Stimulated activated CD8-positive, alpha-beta memory T cell treated with anti-CD3 and anti-CD28 coated beads, Interleukin-4, amount 100 ng/mL, for 48 hours (primary cell): ENCODE measurements at places on chromosomes 6 and 20.

DNA sequence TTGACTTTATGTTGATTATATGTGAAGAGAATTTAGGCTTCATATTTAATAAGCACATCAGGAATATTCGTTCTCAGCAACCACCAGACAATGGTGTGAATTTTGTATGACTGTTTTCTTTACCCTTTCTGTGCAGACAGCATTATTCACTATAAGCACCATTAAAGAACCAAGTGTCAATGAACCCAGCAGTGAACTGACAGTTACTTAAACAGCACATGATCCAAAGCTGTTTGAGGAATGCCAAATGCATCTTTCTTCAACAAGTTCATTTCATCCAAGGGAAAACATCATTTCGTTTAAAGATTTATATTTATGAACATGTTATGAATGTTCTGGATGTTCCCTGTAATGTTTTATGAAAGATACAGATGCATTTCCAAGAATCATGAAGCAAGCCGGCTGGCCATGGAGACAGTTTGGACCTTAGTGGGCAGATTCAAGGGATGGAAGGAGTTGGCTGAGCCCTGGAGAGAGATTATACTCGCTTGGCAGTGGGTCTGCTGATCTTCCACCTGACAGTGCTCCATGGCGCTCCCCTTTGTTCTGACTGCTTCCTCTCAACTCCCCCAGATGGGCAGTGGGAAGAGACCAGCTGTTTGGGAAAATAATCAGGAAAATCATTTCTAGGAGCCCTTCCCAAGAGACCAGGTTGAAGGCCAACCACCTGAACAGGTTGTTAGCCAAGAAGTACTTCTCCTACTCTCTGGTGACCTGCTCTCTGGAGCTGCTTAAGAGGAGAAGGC lies 326.0 kb upstream of the RSPO3 start:
- no peak for DNase-seq

GRCh38 chr6:74071214-74071613 lies 375.2 kb downstream of the CD109 start:
- no peak for DNase-seq

DNA sequence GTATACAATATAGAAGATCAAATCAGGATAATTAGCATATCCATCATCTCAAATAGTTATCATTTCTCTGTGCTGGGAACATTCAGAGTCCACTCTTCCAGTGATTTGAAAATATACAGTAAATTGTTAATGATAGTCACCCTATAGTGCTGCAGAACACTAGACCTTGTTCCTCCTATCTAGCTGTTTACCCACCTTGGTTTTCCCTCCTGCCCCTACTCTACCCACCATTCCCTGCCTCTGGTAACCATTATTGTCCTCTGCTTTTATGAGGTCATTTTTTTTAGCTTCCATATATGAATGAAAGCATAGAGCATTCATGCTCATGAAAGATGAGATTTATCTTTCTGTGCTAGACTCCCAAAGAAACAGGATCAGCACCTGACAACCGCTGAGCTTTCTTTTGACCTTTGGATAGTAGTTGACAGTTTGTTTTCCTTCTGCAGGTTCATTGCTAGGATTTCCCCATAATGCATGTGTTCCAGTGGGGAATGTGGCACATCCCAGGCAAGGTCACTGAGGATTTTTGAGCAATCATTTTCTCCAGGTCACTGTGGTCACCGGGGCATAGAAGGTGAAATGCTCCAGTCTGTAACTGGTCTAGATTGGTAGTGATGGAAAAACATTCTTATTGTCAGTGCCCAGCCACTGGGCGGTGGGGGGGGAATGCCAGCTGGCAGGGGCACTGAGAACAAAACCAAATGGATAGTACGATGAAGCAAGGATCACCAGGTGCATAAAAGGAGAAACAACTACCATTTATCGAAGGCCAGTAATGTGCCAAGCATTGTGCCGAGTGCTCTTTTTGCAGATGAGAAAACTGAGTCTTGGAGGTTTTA lies 33.6 kb upstream of the BCAS1 start:
- DNase-seq: no peak

DNA sequence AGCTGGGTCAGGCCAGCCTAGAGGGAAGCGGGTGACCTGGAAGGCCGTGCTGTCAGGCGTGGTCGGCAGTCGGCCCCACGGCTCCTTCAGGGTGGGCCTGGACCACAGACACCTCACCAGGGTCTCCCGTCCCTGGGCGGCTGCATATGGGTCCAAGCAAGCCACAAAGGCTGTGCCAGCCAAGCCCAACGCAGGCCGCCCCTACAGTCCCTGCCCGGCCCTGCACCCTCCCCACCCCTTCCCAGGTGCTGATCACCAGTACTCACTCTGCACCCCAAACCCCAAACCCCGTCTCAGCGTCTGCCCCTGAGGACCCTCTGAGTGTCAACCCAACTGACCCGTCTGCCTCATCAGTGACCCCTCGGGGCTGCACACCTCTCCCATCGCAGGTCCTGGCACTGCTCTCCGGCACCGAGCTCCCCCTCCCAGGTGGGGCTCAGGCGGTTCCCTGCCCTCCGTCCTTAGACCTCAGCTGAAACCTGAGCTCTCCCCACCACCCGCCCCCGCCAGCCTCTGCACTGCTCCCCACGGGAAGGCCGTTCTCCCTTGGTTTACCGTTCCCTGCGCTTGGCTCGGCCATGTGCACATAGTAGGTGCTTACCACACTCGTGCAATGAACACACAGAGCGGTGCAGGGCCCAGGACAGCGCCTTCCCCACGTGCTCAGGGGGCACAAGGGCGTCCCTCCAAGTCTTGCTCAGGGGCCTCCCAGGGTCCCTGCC lies 1.5 kb upstream of the PPDPF start:
- DNase-seq: no peak

- no peak for DNase-seq
Measured at GRCh38 chr6:14964556-14965270, 281.2 kb upstream of the JARID2 start.

- DNase-seq: no peak
Measured at GRCh38 chr6:136659991-136660499, 109.8 kb upstream of the MAP7 start.

GRCh38 chr20:64186071-64186598 lies 21.9 kb downstream of the MYT1 start:
- no peak for DNase-seq

DNA sequence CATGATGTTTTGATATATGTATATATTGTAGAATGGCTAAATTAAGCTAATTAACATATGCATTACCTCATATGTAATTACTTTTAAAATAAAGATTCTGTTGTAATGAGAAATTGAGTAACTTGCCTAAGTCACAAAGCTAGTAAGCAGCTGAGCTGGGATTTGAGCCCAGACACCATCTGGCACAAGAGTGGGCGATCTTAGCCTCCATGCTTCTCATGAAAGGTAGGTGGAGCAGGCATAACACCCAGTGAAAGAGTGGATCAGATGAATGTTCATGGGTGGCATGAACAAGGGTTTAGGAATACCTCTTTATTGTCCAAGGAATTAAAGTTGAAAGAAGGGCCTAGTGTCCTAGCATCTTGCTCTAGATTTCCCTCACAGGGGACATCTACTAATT lies 365.4 kb downstream of the TFAP2B start:
- no peak for DNase-seq

DNA sequence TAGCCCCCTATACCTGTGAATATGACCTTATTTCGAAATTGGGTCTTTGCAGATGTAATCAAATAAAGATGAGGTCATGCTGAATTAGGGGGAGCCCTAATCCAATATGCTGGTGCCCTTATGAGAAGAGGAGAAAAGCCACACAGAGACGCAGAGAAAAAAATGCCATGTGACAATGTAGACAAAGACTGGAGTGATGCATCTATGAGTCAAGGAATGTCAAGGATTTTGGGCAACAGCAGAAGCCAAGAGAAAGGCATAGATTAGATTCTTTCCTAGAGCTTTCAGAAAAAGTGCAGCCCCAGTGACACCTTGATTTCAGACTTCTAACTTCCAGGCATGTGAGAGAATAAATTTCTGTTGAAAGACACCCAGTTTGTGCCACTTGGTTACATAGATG lies 47.4 kb upstream of the HS3ST5 start:
- DNase-seq: no peak

DNA sequence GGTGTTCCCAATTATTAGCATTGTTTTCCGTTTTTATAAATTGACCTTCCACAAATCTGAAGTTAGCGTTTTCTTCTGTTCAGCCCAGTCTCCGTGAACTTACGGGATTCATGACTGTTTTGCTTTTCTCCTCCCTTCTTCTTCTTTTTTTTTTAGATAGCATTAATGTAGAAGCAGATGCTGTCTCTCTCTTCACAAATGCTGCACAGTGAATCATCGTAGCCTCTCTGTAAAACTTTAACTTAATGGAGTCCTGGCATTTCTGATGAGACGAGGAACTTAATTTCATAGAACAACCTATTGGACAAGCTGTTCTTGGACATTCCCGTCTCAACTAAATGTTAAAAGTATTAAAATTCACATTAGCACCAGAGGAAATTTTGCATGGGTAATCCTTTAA lies 138.0 kb upstream of the EEF1E1 start:
- DNase-seq: no peak

DNA sequence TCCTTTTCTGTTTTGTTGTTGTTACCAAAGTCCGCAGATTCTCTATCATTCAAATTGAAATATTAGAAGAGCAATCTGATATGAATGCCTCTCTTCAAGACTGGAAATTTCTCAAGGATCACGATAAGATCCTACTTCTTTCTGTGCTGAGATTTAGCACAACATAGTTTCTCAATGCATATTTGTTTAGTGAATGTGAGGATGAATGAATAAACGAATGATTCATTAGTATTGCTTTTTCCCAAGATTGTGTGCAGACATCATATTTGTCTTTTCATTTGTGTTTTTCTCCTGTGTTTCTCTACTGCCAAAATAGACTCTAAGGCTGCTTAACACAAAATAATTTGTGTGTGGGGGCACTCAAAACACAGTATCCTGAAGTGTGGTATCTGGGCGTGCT lies 862.7 kb upstream of the MAP3K7 start:
- DNase-seq: no peak

GRCh38 chr6:2215342-2215741 lies 30.1 kb downstream of the GMDS start:
- no peak for DNase-seq

GRCh38 chr20:7375905-7376304 lies 564.4 kb downstream of the HAO1 start:
- no peak for DNase-seq

DNA sequence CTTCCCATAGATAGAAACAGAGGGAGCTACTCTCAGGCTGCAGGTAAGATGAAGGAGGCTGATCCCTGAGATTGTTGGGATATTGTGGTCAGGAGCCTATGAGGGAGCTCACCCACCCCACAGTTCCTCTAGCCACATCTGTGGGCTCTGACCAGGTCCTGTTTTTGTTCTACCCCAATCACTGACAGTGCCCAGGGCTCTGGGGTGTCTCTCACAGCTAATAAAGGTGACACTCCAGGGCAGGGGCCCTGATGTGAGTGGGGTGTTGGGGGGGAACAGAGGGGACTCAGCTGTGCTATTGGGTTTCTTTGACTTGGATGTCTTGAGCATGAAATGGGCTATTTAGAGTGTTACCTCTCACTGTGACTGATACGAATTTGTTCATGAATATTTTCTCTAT lies 2.8 kb downstream of the HLA-F start:
- no peak for DNase-seq

GRCh38 chr6:137427656-137428290 lies 66.4 kb downstream of the OLIG3 start:
- DNase-seq: no peak

DNA sequence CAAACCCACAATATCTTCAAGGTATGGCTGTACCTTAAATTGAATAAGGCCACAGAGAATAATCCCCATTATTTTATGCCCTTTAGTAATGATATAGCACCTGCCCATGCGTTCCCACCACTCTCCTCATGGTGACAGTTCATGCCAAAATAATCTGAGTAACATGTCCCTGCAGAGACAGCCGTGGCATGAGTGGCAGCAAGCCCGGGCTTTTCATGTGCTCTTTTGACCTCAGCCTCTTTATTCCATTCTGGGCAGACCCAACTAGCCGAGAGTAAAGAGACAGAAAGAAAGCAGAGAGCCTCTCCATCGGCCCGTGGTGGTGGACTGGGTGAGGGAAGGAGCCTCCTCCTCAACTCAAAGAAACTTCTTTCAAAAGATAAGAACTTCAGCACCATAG lies 19.9 kb upstream of the POPDC3 start:
- DNase-seq: no peak

- no peak for DNase-seq
Measured at GRCh38 chr6:39199231-39199940, 29.9 kb downstream of the KCNK5 start.

- no peak for DNase-seq
Measured at GRCh38 chr6:80010288-80010687, 5.8 kb downstream of the TTK start.

DNA sequence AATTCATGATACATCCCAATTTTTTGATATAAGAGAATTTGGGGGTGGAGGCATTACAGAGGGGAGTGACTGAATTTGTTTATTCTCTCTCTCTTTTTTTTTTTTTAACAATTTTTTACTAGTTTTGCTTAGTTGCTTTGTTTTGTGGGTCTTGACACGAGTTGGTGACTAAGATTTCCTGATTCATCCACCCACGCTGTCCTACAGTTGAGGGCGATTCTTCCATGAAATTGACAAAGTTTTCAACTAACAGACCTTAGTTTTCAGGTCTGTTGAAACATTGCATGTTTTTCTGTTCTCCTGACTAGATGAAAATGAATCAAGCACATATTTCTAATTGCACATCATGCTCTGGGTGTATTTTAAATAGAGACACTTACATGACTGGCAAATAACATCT lies 613.8 kb downstream of the TFAP2B start:
- no peak for DNase-seq

DNA sequence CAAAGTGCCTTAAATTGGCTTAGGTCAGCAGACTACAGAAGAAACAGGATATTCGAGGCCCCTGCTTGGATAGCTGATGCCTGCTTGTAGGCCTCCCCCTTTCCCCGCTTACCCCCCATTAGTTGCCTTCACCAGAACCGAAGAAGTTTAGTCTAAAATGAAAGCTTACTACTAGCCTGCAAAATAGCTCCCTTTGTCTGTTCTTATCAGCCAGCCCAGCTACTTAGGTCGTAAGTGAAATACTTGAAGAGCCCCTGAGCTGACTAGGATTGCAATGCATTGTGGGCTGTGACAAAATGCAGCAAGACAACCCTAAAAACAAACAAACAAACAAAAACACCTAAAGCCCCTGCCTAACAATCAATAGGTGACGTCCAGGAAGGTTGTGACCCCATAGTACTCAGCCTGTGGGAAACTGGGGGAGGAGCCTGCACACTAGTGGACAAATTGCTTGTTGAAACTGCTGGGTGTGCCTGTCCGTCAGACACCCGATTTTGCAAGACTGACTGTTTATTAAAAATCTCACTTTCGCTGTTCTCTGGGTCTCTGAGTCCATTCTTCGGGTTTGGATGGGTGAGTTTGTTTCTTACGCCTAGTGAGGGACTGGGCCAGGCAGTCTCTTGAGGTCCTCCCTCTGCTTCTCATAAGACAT lies 105.0 kb upstream of the DUSP22 start:
- peak; percentile 6 for DNase-seq

- no peak for DNase-seq
Measured at GRCh38 chr6:71226151-71226550, 62.5 kb upstream of the OGFRL1 start.

- DNase-seq: no peak
Measured at GRCh38 chr6:137297887-137298286, 78.7 kb upstream of the IFNGR1 start.

- DNase-seq: no peak
Measured at GRCh38 chr6:168420706-168421105, 20.3 kb upstream of the SMOC2 start.

- no peak for DNase-seq
Measured at GRCh38 chr6:49514571-49515484, 15.1 kb downstream of the GLYATL3 start.
